Stimulated activated CD8-positive, alpha-beta memory T cell treated with anti-CD3 and anti-CD28 coated beads, Interleukin-15, amount 100 ng/mL, for 4 hours (primary cell): ENCODE measurements at places on chromosomes 12 and 14.

GRCh38 chr12:100221523-100221922 lies 20.9 kb downstream of the ACTR6 start:
- no peak for DNase-seq

DNA sequence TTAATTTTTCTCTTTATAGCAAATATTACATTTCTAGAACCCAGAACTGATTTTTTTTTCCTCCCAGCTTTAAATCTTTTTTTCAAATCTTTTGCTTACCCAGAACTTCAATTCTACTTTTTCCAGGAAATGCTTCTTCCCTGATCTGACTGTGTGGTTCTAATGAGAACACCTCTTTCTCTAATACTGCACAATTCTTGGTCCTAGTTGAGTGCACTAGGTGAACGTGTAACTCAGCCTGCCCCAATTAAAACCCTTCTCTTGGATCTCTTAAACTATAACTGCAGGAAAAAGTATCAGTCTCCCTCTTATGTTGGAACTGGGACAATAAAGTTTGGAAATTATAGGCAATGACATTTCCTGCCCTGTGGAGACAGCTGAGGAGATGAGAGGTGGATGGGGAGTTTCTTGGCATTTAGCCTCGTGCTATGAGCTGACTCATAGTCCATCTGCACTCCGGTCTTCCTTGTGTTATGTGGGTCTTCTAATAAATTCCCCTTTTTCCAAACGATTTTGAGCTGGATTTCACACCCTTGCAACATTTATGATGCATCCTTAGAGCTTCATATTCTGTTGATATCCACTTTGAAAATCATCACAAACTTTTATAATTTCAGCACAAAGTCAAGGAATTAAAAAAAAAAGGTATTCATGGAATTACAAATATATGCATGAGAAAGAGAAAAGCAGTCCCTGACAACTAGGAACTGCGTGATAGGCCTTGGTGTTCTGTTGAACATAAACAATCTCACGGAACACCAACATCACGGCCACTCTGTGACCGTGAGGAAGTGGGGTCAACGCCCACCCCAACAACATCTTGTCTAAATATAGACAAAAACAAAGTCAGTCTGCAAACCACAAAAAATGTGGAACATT lies 52.4 kb downstream of the BRMS1L start:
- no peak for DNase-seq

- DNase-seq, result no peak
Measured at GRCh38 chr12:12725956-12726554, 8.9 kb downstream of the CDKN1B start.

DNA sequence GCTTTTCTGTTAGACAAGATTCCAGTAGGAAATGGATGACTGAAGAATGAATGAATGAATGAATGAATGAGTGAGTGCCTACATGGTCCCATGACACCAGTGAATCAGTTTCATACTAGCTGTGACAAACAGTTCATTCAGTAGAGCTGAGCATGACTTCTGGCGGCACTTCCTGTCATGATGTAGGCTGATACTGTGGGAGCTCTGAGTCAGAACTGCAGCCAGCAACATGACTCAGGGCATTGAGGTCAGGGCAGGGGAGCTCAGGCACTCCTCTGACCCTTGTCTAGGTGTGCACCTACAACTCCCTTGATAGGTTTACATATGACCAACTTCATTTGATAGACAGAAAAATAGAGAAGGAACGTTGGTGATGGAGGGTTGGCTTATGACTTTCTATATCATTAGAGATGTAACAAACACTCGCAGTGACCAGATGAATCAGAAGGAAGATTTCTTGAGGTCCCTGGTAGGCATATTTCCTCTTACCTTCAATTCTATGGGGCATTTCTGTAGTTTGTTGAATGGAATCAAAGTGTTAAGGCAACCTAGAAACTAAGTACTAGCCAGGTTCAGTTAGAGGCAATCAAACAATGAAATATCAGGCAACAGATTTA lies 139.3 kb upstream of the ARHGAP5 start:
- DNase-seq, result peak; percentile 58

DNA sequence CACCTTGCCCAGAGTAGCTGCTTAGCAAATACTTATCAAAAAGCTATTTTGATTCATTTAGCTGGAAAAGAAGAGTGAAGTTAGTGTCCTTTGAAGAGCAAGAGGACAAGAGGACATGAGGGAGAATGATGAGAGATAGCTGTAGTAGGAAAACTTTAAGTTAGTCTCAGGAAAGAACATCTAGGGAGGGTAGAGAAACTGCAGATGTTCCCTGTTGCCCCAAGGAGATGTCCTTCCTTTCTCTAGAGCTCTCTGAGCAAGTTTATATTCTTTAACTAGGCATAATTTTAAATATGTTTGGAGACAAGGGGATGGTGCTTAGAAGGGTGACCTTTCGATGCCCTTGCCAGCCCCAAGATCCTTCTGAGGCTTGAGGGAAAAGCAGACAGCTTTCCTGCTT lies 529.1 kb upstream of the TBX3 start:
- no peak for DNase-seq

DNA sequence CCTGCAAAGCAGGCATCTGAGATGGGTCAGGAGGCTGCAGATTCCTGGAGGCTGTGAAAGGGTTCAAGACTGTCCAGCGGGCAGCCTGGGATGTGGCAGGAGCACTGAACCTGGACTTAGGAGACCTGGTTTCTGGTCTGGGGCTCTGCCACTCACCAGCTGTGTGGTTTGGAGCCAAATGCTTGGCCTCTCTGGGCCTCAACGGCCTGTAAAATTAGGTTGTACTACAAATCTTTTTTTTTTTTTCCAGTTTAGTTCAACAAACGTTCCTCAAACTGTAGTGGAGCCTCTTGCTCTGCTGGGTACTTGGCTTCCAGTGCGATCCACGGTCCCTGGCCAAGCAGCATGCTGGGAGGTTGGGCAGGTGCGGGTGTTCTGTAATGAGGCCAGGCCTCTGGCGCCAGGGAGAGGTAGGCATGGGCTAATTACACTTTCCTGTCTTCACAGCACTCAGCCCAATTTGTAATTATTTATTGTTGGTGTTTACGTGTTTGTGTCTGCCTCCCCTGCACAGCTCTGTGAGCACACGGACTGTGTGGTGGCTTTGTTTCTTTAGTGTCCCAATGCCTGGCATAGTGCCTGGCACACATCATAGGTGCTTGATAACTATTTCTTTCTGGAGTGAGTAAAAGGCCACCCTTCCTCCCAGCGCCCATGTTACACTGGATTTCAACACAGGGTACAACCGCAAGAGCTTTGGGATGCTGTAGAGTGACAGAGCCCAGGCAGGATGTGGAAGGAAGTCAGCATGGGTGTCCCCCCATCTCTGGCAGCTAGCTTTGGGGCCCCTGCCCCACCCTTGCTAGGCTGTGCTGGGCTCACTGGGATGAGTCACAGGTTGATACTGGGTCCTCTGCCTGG lies 5.8 kb upstream of the KRT80 start:
- DNase-seq, result no peak

DNA sequence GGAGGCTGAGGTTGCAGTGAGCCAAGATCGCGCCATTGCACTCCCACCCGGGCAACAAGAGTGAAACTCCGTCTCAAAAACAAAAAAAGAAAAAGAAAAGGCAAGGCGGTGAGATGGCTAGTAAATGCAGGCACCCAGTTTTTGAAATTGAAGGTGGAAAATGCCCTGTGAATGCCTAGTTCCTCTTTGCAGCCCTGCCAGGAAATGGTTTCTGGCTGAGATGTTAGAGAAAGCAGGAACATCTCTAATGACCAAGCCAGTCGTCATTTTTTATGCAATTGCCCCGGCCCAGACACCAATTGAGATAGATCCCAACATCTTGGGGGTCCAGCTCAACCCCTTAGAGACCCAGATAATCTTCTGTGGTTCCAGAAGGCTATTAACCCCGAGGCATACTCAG lies 17.0 kb downstream of the SLC8A3 start:
- DNase-seq, result no peak

DNA sequence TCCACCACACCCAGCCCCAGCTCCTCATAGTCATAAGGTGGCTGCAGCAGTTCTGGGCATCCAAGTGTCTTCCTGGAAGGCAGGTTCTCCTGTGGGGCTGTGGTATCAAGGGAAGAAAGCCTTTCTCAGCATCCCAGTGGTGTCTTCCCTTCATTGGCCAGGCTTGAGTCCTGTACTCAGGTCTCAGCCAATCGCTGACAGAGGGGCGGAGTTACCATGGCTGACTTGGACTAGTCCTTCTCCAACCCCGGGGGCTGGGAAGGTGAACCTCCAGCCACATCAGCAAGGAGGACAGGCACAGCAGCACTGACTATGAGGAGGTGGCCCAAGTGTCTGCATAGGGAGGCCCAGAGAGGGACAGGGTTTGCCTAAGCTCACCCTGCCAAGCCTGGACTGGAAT lies 64.0 kb upstream of the SLC24A4 start:
- no peak for DNase-seq

- DNase-seq, result no peak
Measured at GRCh38 chr12:89685363-89685972, 23.2 kb downstream of the ATP2B1 start.

- DNase-seq, result no peak
Measured at GRCh38 chr12:130142736-130143135, 19.5 kb upstream of the FZD10 start.

DNA sequence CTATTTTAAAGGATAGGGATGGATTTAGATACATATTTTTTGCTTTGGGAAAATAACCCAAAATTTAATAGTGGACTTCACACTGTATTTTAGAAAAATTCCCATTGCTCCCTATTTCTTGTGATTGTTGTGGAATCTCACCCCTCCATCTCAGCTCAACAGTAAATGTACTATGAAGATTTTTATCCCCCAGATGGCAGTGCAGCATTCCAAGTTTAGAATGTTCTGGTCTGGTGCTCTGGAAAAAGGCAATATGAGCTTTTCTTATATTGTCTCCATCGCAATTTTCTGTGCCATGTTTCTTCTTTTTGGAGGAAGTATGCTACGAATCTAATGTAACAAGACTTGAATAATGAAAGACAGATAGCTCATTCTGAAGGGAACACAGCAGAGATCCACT lies 471.7 kb upstream of the SYT1 start:
- DNase-seq, result no peak

- DNase-seq, result no peak
Measured at GRCh38 chr14:103496776-103497175, 25.9 kb downstream of the CKB start.

- DNase-seq, result no peak
Measured at GRCh38 chr12:39122562-39123204, 217.3 kb upstream of the CPNE8 start.

DNA sequence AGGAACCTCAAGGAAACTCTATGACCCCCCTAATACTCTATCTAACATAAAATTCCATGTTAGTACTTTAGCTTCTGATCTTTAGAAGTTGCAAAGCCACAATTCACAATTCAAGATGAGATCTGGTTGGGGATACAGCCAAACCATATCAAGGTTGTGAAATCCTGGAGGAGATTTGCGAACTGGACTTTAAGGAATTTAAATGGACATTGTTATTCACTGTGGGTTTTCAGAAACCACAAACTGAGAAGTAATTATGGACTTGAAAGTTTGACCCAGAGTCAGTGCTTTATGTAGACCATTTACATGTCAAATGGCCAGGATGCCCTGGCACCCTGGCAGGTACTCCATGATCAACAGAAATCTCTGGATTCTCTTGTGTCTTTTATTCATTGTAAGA lies 14.2 kb upstream of the CDKL1 start:
- DNase-seq, result no peak

DNA sequence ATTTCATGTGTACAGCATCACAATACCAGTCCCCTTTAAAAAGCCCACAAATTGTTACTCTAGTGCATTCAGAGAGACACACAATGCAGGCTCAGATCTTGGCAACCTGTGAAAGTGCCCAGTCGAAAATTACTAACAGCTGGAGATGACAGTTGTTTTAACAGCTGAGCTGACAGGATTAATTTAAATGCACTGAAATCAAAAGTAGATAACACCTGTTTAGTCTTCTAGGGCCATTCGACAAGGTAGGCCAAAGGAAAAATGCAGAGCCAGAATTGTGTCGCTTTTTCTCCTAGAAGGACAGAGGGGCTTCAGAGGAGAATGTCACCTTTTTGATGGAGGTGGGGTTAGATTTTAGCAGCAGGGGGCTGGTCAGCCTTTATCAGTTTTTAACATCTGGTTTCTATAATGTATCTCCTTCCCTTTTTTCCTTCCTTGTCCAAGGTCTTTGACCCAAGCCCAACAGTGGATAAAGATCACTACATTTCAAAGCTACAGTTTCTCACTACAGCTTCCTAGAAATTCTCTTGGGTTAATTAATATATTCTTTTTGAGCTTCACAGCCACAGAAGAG lies 139.1 kb downstream of the SOX5 start:
- DNase-seq, result no peak

- no peak for DNase-seq
Measured at GRCh38 chr12:85616201-85616600, 220.0 kb downstream of the RASSF9 start.

- DNase-seq, result no peak
Measured at GRCh38 chr14:31243860-31244259, 36.3 kb upstream of the HECTD1 start.

GRCh38 chr12:5197131-5197530 lies 153.5 kb downstream of the KCNA5 start:
- DNase-seq, result no peak

DNA sequence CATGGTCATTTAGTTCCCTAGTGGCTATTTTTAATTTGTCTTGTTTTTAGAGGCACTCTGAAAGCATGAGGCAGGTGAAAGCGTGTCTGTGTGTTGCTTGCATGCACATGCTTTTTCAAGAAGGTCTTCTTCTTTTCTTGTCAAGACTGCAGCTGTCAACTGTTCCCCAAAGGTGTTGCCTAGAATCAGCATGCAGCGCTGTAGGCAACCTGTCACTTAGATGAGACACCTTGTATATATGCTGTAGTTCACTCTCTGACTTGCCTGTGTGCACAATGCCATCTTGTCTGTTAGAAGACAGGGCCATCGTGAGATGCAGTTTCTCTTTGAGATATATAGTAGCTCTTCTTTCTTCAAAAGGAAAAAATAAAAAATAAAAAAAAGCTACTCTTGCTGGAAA lies 885.7 kb downstream of the DIO2 start:
- no peak for DNase-seq

- no peak for DNase-seq
Measured at GRCh38 chr12:48998497-48999353, 450 bp downstream of the DDN start.

DNA sequence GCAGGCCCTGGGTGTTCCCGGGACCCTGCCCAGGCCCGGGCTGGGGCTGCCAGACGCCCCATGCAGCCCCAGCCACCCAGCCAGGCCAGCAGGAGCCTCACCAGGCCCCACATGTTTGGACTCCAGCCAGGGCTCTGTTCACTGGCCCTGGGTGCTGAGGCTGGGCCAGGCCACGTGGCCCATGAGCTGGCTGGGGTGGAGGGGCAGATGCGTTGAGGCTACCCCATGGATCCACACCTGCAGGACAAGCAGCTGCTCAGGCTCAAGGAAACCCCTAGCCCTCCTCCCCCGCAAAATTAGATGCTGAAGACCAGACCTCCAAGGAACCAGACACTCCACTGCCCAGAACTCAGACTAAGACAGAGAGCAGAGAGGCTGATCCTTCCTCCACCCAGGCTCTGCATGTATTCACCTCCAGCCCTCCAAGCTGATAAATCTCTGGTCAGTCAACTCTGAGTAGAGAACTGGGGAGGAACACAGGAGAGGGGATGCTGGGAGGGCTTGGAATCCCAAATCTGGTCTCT lies 1.6 kb downstream of the CDH24 start:
- no peak for DNase-seq

- DNase-seq, result no peak
Measured at GRCh38 chr12:108832208-108832607, 25.2 kb downstream of the SSH1 start.

GRCh38 chr14:65411656-65412031 lies 886 bp upstream of the FUT8 start:
- DNase-seq, result peak; percentile 57
